ENCODE measurements at places on chromosomes 2 and 18. TPM values are rescaled to one million over a fixed set of nuclear protein-coding genes. Genes with fewer than 3 reads are reported as not detected.

The ANKRD62 gene
- total RNA-seq, result not detected

The RALBP1 gene
- total RNA-seq, result 40.9 TPM

GRCh38 chr2:239310401-239311061 is 90.3 kb downstream of the HDAC4 start:
- no peak for DNase-seq

DNA sequence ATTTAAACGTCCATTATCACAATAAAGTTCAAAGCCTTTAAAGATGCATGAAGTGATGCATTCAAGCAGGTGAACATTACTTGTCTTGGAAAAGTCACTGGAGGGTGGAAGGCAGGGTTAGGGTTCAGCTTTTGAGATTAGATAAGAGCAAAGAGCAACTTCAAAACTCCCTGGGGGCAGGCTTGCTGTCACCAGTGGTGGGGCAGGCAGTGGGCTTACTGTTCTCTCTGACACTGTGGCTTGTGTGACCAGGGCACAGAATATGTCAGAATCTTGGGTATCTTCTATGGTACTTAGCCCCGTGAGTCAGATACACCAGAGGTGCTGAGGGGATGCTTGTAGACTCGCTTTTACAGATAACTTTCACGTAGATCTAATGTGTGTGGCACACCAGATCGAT is 52.8 kb downstream of the WIPF1 start:
- no peak for DNase-seq

- no peak for DNase-seq
Measured at GRCh38 chr2:150688016-150688415, 200.5 kb upstream of the RND3 start.

- no peak for DNase-seq
Measured at GRCh38 chr2:143950704-143951103, 569.2 kb downstream of the ZEB2 start.

GRCh38 chr2:95348609-95349567 is 51.7 kb downstream of the KCNIP3 start:
- no peak for DNase-seq

DNA sequence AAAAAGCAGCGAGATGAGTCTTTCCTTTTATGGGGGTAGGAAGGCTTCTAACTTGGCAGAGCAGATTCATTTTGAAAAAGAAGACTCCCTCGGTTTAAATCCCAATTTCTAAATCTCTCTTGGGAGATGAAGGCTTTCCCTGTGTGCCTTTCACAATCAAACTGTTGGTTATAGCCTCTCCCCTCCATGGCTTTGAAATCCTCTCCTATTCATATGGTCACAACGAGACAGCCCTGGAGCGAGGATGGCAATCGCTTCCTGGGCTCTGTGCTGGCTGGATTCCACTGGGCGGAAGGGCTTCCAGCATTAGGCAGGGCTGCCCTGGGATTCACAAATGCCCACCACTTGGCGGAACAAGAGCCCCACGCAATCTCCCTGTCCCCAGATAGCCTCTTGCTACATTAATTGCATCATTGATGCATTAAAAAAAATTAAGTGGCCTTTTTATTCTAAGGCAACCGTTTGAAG is 1.6 kb downstream of the CAVIN2 start:
- no peak for DNase-seq

GRCh38 chr2:174044556-174044955 is 79.4 kb upstream of the SP3 start:
- no peak for DNase-seq
